ENCODE measurements at places on chromosomes 7 and 10.
A peak's percentile ranks its signal among the peaks of the same experiment; 100 is the strongest.

GRCh38 chr10:117775526-117775925, 233.0 kb downstream of the EMX2 start:
- no peak for DNase-seq

GRCh38 chr10:79089632-79090031, 20.9 kb downstream of the ZMIZ1 start:
- no peak for DNase-seq

DNA sequence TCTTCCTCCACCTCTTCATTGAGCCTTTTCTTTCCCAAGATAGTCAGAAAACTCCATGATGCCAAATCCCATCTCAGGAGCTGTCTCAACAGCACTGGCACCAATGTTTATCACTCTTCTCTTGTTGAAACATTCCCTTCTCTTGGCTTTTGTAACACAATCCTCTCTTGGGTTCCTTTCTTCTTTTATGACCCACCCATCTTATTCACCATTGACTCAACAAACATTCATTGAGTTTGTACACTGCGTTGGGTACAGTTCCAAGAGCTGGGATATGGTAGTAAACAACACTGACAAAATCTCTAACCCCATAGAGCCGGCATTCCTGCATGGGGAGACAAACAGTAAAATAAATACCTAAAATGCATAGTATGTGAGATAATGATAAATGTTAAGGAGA, 577.5 kb downstream of the INHBA start:
- DNase-seq: no peak

DNA sequence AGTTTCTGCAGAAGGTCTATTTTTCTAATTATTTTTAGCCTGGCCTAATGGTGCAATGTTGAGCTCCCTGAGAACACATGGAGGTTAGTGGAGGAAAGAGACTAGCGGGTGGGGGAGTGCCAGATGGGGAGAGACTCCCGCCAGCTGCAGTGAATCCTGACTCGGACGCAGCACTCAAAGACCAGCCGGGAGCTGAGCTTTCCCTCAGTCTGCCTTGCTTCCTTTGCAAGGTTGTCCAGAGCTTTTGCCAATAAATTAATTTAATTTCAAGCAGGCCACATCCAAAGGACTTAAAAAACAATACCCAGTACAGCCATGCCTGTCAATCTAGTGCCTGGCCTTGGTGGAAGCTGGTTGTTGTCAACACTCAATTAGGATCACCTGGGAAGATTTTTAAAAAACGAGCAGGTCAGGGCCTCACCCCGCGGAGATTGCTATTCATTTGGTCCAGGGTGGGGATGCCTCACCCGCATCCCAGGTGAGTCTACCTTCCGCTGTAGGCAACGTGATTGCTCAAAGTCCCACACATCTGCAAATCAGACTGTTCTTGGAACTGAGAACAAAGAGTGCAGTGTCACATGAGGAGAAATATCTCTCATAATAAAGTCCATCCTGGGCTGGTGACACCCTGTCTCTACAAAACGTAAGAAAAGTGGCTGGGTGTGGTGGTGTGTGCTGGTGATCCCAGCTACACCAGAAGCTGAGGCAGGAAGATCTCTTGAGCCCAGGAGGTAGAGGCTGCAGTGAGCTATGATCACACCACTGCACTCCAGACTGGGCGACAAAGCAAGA, 4.0 kb downstream of the CLRN3 start:
- no peak for DNase-seq

- peak; percentile 2 for DNase-seq
Observed at GRCh38 chr10:31526681-31527080, 207.7 kb downstream of the ZEB1 start.

DNA sequence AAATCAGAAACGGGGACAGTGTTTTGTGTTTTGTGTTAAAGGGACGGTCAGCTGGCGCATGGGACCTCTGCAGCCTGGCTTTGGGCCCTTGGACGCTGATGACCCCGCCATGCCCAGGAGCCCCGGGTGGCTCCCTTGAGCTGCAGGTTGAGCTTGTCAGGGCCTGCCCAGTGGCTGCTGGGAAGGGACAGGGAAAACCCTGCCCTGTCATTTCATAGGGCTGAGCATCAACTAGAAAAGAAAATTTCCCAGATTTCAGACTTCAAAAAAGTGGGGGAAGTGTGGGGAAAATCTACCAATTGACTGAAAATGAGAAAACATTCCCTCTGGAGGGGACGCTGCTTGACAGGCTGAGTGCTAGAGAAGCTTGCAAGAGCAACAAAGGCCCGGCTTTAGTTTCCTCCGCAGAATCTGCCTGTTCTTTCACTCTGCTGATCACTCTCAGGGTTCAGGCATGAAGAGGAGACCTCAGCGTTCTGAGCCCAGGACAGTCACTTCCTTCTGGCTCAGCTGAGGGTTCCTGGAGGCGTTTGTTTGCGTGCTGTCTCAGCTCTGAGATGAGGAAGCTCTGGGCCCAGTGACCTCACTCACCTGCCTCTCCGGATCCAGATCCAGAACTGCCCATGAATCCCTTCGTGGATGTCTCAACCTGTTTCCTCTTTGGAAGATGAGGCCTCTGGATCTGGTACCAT, 18.6 kb upstream of the DNAJB6 start:
- DNase-seq: peak; percentile 84

- no peak for DNase-seq
Observed at GRCh38 chr7:1108264-1108920, 20.5 kb downstream of the GPER1 start.

GRCh38 chr10:78071857-78072179, 38.2 kb downstream of the RPS24 start:
- no peak for DNase-seq

- no peak for DNase-seq
Observed at GRCh38 chr7:155843426-155844018, 31.3 kb upstream of the SHH start.

GRCh38 chr7:156533964-156534363, 106.6 kb upstream of the RNF32 start:
- no peak for DNase-seq

GRCh38 chr7:65438598-65438997, 64.9 kb downstream of the ZNF92 start:
- DNase-seq: peak; percentile 24

- peak; percentile 42 for DNase-seq
Observed at GRCh38 chr7:2959828-2960599, 83.7 kb downstream of the CARD11 start.

DNA sequence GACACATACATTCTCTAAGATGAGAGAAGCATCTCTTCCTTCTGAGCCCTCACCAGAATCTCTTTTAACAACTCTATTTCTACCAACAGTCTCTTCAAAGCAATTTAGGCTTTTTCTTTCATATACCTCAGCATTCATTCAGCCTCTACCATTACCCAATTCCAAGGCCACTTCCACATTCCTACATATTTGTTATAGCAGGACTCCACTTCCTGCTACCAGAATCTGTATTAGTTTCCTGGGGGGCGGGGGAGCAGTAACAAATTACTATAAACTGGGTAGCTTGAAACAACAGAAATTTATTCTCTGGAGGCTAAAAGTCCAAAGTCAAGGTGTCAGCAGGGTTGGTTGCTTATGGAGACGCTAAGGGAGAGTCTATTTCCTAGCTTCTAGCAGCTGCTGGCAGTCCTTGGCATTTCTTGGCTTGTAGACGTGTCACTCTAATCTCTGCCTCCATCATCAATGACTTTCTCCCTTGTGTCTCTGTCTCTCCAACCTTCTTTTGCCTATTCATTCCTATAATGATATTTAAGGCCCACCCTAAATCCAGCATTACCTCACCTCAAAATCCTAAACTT, 7.4 kb downstream of the PRPS1L1 start:
- DNase-seq: no peak

- no peak for DNase-seq
Observed at GRCh38 chr7:120990468-120991118, 2.1 kb downstream of the CPED1 start.

DNA sequence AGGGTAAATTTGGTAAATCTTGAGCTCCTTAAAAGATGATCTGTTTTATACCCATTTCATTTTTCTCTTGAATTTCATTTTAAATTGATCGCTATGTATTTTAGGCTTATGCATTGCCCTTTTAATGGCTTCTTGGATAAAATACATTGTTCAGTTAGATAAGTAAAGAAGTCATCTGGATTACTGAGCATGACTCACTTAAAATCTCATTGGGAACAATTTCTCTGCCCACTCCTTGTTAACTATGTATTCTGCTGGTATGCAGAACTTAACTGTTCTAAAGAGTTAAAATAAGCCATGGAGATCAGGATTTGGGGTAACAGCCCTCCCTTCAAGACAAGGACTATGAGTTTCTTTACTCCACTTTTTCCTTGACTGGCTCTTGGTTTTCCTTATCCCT, 134.2 kb downstream of the SND1 start:
- no peak for DNase-seq

- DNase-seq: no peak
Observed at GRCh38 chr7:54796150-54796549, 37.1 kb upstream of the SEC61G start.

DNA sequence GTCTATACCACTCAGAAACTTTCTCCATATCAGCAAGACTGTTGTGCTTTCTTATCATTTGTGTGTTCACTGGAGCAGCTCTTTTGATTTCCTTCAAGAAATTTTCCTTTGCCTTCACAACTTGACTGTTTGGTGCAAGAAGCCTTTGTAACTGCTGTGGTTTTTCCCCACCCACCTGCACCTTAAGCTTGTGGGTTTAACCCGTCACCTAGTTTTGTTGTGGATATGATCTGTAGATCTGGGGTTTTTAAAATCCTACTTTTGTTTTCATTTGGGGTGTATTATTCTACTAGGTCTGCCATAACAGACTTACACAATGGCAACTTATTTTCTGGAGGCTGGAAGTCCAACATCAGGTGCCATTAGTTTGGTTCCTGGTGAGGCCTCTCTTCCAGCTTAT, 30.5 kb upstream of the CHST3 start:
- DNase-seq: no peak

GRCh38 chr7:101915000-101915399, 97.6 kb downstream of the CUX1 start:
- no peak for DNase-seq

GRCh38 chr10:123747426-123747825, 81.3 kb downstream of the GPR26 start:
- no peak for DNase-seq

DNA sequence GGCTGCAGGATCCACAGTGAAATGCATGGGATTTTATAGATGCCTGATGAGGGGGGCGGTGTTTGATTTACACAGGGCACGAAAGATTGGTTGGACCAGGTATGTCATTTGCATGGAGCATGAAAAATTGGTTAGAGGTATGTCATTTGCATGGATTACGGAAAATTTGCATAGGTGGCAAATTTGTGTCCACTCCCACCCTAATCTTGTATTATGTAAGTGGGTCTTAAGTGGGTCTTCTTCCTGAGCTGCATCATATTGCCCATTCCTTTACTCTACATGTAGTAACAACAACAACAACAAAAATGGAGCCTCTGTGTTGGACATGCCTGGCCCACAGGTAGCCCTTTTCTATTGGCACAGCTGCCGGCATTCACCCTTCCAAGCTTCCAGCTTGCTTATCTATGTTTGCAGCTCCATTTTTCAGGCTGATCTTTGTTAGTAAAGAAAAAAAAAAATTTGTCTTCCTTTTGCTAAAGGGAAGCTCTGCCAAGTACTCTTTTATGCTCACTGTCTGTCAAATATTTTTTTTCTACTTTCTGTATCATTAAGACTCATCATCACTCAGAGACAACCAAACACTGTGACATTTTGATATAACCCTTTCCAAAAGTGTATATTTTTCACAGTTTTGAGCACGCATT, 10.3 kb upstream of the ZNF273 start:
- DNase-seq: no peak

DNA sequence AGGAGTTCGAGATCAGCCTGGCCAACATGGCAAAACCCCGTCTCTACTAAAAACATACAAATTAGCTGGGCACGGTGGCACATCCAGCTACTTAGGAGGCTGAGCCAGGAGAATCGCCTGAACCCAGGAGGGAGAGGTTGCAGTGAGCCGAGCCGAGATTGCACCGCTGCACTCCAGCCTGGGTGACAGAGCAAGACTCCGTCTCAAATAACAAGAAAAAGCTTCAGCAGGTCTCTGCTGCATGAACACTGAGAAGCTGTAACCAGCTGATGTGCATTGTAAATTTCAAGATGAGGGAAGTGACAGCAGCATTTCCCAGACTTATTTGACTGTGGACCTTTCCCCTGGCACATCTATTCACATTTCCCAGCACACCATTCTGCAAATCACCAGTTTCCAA, 222.0 kb downstream of the CALN1 start:
- DNase-seq: no peak

GRCh38 chr7:114670676-114671075, 251.2 kb upstream of the MDFIC start:
- no peak for DNase-seq

DNA sequence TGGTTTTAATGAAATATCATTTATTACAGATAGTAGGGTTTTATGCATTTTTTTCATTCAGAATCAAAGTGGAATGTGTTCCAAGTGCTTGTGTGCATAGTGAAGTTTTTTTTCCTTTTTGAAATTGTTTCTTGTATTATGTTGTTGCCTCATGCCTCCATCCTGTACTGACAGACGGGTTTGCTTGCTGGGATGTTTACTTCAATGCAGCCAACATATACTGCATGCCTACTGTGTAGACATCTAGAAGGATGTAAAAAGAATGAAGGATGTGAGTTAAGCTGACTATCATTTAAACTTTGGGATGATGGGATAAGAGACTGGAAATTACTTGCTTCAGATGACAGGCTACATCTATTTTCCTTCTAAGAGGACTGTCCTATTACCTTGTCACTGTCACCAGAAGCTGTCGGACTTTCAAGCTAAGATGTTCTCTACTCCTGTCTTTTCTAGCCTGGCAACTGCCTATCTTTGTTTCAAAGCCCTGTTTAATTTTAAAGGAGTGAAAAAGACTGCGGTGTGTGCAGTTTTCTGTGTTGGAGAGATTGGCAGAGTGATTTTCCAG, 243.7 kb downstream of the CDK14 start:
- no peak for DNase-seq

GRCh38 chr10:122565766-122566206, 5.2 kb downstream of the DMBT1 start:
- peak; percentile 83 for DNase-seq

DNA sequence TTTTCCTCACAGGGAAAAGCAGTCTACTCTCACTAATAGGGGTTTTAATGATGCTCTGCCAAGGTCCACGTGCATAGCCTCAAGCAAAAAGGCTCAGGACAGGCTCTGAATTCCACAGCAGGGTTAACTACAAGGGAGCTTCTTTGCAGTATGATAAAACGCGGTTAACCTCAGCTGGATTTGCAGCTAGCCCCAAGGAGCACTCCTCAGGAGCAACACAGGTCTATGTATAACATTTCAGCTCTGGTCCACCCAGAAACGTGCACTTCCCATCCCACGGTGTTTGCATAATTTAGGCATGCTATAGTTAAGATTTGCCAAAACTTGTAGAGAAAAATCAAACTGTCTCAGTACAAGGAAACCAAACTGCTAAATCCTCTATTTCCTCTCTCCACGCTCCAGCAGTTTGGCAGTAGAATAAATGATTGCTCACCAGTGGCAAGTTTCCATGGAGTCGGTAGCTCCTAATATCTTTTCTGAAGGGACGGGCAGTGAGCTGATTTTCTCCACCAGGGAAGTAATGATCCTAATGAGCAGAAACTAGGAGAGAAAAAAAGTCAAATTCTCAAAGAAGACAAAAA, 13.1 kb upstream of the ASB4 start:
- no peak for DNase-seq

GRCh38 chr10:117994771-117995170, 52.0 kb downstream of the RAB11FIP2 start:
- no peak for DNase-seq

- DNase-seq: no peak
Observed at GRCh38 chr7:132134814-132135445, 441.3 kb downstream of the PLXNA4 start.
